ENCODE measurements at places on chromosomes 2 and 18.

DNA sequence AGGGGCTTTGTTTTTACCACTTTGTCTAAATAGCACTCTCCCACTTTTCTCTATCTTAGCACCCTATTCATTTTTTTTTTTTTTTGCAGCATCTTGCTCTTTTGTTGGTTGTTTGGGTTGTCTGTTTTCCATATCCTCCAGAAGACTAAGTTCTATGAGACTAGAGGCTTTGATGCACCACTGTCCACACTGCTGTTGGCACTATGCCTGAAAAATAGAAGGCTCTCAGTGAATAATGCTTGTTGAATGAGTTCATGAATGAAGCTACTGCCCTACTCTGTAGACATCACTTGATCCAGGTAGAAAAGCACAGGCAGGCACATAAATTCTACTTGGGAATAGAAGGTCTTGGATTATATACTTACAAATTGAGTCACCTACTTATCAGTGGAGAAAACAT lies 7.3 kb downstream of the IL1A start:
- DNase-seq = no peak

GRCh38 chr2:144730711-144731110 lies 210.8 kb upstream of the ZEB2 start:
- no peak for DNase-seq

GRCh38 chr2:2123238-2123637 lies 207.8 kb downstream of the MYT1L start:
- no peak for DNase-seq

GRCh38 chr18:63253428-63254372 lies 65.9 kb downstream of the BCL2 start:
- DNase-seq = no peak

- DNase-seq = no peak
Observed at GRCh38 chr2:128801576-128801975, 482.9 kb upstream of the HS6ST1 start.

Measured in omental fat pad (tissue), 4 donors.